PC-9 (cell line): ENCODE measurements at places on chromosomes 3 and 15.

DNA sequence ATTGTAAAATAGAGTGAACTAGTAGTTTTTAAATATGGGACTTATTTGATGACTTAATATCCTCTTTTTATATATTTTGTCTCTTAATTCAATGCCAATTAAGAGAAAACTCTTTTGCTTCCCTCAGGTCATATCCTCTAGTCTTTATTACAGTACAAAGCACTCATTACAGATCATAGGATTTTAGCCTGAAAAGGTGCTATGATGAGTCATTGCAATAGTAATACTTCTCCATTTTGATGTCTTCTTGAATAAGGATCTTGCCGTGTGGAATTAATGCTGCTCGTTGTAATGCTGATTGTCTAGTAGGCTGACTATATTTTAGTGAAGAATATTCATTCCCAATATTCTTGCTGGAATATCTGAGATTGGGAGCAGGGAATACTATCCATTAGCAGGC is 612.2 kb upstream of the GOLIM4 start:
- no peak for DNase-seq

- no peak for DNase-seq
These were observed 63.9 kb downstream of the CGNL1 start for GRCh38 chr15:57440167-57440566.

DNA sequence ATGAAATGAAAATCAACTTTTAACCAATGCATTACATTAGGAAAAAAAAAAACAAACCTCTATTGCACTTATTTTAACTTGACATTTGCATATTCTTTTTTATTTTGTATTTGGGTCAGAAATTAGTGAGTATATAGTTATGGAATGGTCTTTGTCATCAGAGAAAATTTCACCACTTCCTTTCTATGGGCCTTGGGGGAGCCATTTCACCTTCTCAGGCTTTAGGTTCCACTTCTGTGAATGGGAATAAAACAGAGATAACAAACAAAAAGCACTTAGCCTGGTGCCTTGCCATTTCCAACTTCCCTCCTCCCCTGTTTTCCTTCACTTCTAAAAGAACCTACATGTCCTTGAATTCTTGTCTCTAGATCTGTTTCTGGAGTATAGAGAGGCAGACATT is 168.0 kb upstream of the STT3B start:
- no peak for DNase-seq

GRCh38 chr3:188720636-188721035 is 451.1 kb upstream of the TPRG1 start:
- DNase-seq, result no peak

DNA sequence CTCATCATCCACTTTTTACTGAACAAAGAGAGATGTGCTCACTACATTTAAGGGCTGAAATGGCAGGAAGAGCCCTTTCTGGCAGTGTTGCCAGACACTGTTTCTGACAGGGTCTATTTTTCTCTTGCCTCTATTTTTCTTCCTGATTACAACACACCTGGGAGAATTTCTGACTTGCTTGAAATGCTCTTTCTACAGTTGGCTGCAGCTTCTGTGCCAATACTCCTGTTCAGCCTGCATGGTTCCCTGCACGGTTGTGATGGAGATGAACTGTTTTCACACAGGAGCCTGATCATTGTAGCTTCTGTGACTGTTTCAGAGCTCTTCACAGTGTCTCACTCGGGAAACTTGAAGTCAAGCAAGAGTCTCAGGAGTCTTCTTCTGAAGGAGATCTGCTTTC is 83.0 kb upstream of the DLG1 start:
- no peak for DNase-seq

DNA sequence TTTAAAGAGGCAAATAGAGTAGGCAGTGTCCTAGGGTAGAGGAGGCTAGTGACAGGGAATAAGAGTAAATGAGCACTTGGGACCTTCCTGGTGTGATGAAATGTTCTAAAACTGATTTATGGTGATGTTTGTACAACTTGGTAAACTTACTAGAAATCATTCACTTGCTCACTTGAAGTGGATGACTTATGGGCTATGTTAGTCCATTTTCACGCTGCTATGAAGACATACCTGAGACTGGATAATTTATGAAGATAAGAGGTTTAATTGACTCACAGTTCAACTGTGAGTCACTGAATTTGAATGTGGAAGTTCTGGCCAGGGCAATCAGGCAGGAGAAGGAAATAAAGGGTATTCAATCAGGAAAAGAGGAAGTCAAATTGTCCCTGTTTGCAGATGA is 31.7 kb upstream of the DHX36 start:
- peak; percentile 17 for DNase-seq

DNA sequence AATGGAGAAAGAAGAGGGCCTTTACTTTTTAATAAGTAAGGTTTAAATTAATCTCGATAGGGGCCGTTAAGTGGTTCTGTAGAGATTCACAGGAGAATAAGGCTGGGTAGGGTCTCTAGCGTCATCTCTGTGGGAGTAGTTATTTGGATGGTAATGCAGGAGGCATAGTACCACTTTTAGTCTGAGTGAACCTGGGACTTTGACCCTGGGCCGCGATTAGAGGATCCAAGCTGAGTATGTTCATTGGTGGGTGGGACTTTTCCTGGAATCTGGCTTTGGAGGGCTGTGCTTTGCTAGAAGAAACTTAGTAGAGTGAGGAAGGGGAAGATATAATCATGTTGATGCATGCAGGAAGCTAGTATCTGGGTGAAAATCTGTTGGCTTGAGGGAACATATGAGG is 4.0 kb downstream of the LPP start:
- no peak for DNase-seq

DNA sequence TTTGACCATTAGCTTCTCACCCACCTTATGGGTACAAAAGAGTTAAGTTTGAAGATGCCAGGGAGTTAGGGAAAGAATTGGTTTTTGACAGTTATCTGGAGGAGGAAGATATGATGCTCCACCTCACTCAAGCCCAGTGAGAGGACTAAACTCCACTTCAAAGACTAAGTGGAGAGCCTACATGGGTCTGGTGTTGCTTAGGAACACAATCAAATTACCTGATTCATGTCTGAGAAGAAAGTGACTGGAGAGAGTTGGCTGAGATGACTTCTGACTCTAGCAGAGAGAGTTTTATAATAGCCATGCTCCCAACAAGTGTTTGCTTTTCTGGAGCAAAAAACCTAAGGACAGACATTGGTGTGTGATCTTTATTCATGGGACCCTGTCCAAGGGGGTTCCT is 43.3 kb downstream of the SUCNR1 start:
- no peak for DNase-seq

GRCh38 chr3:72664184-72664975 is 183.9 kb downstream of the SHQ1 start:
- no peak for DNase-seq

DNA sequence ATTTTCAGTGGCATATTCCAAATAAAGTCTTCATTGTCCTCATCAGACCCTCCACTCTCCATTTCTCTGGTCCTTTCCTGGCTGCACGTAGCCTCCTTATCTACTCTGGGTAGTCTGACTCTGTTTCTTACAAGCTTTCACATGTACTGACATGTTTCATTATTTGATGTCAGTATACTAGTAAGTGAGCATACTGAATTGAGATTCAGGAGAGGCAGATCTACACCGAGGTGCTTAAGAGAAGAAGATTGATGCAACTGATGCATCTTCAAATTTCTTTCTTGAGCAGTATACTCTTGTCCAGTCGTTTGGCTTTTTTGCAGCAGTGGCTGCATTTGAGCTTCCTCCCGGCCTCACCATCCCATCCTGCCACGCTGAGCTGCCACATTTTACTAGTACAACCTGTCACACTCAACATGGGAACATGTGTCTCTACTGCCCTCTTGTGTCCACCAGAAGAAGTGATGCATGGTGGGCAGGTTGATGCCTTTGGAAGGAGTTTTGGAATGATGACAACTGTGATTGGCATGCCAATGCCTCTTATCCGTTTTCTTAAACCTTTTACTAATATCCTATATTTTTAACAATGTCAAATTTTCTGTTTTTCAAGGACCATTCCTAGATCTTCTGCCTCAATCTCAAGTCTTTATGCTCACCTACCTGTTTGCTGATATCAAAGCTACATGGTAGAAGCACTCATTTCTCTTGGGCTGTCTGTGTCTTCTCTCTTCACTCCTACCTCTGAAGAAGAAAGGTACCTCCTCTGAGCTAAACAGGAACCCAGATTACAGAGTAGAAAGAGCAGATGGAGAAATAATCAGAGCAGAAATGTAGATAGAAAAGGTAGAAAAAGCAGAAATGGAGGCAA is 38.7 kb downstream of the GUCA1C start:
- peak; percentile 61 for DNase-seq

GRCh38 chr3:17634201-17634600 is 108.2 kb downstream of the TBC1D5 start:
- no peak for DNase-seq

DNA sequence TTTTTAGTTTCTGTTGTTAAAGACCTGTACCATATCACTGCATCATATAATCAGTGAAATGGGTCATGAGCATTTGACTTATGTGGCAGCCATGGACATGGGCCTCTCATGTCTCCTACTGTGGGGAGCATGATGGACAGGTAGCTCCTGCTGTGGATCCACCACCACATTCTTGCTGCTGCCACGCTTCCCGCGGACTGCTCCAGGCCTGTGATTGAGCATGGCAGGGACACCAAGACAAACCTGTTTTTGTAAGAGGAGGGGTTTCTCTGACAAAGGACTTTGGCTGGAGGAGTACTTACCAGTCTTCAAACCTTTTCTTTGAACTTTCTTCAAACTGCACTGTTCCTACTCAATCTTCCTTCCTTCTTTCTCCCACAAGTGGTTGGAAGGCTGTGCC is 17.9 kb upstream of the P2RY14 start:
- no peak for DNase-seq

- no peak for DNase-seq
These were observed 502.8 kb downstream of the IGSF11 start for GRCh38 chr3:118531816-118532215.

DNA sequence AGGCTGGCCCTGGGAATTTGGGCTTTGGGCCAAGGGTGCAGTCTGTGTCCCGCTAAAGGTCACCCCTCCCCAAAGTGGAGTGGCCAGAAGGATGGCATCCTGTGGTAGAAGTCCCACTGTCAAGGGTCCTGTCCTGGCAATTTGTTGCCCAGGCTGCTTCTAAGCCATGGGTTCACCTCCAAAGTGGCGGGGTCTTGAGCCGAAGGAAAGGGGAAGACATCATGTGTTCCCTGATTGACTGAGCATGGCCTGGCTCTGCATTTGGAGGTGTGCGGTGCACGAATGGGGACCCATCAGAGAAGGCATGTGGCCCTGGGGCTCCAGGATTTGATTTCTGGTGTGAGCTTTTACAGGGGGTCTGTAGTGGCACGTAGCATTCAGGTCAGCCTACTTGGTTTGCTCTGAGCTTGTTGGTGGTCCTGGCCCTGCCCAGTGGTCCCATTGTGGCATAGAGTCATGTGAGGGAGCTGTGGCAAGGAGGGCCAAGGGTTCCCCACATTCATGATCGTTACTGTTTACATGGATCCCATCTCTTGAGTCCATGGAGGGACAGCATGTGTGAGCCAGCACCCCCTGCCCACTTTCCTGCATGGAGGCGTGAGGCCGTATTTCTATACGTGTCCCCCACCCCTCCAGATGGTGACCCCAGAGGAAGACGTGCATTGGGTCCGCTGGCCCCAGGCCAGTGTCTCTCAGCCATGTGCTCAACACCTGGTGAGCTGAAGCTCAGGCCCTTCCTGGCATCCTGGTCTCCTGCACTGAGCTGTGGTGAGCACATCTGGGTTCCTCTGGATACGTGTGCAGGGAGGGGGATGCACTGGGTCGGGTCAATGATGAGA is 225.1 kb downstream of the SNRPN start:
- DNase-seq, result no peak

DNA sequence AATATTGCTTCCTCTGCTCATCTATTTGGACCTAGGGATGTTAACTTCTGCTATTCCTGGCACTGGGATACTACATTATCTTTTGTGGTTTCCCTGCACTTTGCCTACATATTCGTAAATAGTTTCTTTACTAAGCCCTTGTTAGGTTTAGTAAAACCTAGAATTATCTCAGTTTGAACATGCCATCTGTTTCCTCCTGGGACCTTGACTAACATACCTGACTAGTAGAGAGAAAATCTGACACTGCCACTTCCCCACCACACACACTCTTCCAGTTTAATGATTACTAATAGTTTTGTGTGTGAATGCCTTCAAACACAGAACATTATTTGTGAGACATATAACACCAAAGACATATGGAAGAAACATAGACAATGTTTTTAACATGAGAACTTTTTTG is 28.2 kb upstream of the SOX2 start:
- no peak for DNase-seq

GRCh38 chr3:75337226-75337900 is 326.8 kb upstream of the FRG2C start:
- DNase-seq, result no peak

GRCh38 chr15:73333001-73333400 is 35.8 kb downstream of the HCN4 start:
- no peak for DNase-seq

GRCh38 chr15:89150762-89151664 is 62.8 kb downstream of the ABHD2 start:
- DNase-seq, result no peak

GRCh38 chr3:37458162-37459120 is 284.1 kb upstream of the LRRFIP2 start:
- DNase-seq, result no peak

DNA sequence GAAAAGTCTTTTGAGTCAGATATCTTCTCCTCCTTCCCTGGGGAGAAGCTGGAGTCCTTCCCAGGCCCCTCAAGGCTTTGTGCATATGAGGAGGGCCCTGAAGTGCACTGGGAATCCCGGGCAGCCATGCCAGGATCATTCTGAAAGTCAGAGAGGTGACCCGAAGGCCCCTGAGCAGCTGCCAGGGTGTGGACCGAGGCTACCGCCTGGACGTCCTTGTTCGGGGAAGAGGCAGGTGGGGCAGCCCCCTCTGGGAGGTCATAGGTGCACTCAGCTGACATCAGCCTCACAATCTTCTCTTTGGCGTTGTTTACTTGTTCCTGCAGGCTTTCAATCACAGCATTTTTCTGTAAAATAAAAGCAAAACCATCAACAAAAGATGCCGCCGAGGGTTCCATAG is 73.8 kb upstream of the GSK3B start:
- no peak for DNase-seq

DNA sequence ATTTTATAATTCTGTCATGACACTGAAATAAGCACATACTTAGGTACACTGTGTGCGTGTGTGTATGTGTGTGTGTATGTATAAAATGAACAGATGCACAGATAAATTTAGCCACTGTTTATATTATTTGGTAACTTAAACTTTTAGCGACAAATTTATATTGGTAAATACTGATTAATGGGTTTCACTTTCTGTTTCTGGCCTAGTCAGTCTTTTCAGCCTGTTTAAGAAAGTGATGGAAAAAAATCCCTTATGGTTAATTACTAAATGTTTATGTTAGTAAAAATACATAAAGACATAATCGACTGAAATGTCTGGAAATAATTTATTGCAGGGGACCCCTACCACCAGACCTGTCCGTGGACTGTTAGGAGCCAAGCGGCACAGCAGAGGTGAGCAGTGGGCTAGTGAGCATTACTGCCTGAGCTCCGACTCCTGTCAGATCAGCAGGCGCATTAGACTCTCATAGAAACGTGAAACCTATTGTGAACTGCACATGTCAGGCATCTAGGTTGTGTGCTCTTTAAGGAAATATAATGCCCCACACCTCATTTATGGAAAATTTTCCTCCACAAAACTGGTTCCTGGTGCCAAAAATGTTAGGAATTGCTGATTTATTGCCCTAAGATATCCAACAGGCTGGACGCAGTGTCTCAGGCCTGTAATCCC is 717.4 kb downstream of the SI start:
- DNase-seq, result no peak
